ENCODE measurements at places on chromosomes 7 and 10. TPM values are rescaled to one million over a fixed set of nuclear protein-coding genes. Genes with fewer than 3 reads are reported as not detected.

Gene CPEB3
- total RNA-seq: 1.6 TPM

Gene SPDYE9
- total RNA-seq: not detected

Gene EIF5AL1
- 0.53 TPM for total RNA-seq

Gene CARD11
- 3.5 TPM for total RNA-seq

Gene SLC16A12
- total RNA-seq: 0.58 TPM

Gene VAX1
- not detected for total RNA-seq

Gene AMPH
- total RNA-seq: not detected

Gene AUTS2
- total RNA-seq: 12.8 TPM

Gene SLC18A3
- total RNA-seq: not detected

Gene ANKRD30A
- not detected for total RNA-seq

Gene SFRP5
- not detected for total RNA-seq

Gene GPER1
- total RNA-seq: 1.8 TPM

Gene ANKRD22
- not detected for total RNA-seq

Gene PIP
- not detected for total RNA-seq

Gene HYAL4
- not detected for total RNA-seq

Gene ZNF679
- total RNA-seq: not detected

Gene FLNC
- total RNA-seq: 170 TPM

Gene SORBS1
- total RNA-seq: 4.2 TPM

Gene POLR2J2
- total RNA-seq: 6.1 TPM

Gene GRM3
- not detected for total RNA-seq

Gene PARD3
- 29.7 TPM for total RNA-seq

Gene FFAR4
- not detected for total RNA-seq

Gene FAM237B
- not detected for total RNA-seq

Gene OPN1SW
- total RNA-seq: not detected

Gene EN2
- total RNA-seq: not detected

Gene WDR86
- total RNA-seq: 1.5 TPM

Gene SEMA3A
- total RNA-seq: 6.6 TPM

Gene NUTM2E
- total RNA-seq: 0.19 TPM

Gene IQUB
- total RNA-seq: 0.29 TPM

Gene ICA1
- total RNA-seq: 43.2 TPM

Gene CYP2W1
- not detected for total RNA-seq

Gene ATP5MK
- 373 TPM for total RNA-seq

Gene MACC1
- 0.19 TPM for total RNA-seq
